Activated naive CD8-positive, alpha-beta T cell treated with anti-CD3 and anti-CD28 coated beads, Interleukin-2, amount 10 ng/mL, durations not matched to agents 7 days and 5 days (primary cell): ENCODE measurements at places on chromosomes 6 and 20.

GRCh38 chr6:117558818-117559217 is 43.5 kb downstream of the GOPC start:
- no peak for DNase-seq

DNA sequence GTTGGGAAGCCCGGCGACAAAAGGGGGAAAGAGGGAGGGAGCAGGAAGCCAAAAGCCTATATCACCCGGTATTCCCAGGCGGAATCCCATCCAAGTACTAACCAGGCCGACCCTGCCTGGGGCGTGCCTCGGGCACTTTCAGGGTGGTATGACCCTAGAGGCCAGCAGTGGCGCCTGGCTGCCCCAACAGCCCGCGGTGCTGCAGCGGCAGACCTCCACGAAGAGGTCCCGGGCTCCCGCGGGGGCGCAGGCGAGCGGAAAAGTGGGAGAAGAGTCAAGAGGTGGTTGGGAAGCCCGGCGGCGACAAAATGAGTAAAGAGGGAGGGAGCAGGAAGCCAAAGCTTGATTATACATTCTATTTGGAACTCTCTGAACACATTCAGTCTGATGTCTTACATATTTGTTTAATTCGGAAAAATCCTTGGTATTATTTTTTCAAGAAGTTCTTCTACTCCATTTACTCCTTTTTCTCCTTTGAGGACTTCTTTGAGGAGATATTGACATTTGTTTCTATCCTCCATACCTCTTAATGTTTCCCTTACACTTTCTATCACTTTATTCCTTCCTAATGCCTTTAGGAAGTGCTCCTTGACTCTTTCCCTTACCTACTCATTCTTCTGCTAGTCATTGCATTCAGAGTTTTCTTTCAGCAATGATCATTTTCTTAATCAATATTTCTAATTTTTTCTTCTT is 11.5 kb downstream of the TREML4 start:
- no peak for DNase-seq

DNA sequence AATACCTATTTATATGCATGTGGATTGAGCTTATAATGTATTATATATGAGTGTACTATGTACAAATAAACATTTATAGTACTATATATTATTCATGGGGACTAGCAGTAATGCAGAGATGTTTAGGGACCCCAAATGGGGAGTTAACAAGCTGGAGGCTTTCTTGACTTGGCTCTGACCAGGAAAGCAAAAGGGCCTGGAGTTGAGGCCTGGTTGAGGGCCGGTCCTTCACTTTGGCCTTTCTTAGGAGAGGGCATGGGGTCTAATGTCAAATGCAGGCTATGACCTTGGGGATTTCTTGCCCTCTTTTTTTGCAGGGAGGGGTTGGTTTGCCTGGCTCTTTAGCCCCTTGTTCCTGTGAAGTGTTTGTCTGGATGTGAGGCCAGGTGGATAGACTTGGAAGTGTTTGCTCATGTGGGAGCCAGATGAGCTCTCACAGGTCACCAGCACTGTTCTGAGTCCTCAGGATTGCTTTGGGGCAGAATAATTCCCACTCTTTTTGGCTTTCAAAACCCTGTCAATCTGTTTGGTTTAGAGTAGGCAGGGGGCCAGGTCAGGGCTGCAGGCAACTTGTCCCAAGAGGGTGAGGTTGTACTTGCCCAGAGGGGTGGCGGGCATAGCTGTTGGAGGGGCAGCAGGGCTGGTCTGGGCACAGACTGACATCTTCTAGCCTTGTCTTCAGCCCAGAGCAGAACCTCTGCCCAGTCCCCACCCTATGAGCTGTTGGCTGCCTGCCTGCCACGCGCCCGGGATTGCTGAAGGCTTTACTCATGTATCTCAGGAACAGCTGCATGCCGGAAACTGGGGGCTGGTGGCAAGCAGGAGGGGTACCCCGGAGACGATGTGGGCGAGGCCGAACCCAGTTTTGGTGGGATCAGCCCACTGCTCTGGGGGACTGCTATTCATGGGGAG is 14.6 kb downstream of the TJAP1 start:
- DNase-seq = no peak

DNA sequence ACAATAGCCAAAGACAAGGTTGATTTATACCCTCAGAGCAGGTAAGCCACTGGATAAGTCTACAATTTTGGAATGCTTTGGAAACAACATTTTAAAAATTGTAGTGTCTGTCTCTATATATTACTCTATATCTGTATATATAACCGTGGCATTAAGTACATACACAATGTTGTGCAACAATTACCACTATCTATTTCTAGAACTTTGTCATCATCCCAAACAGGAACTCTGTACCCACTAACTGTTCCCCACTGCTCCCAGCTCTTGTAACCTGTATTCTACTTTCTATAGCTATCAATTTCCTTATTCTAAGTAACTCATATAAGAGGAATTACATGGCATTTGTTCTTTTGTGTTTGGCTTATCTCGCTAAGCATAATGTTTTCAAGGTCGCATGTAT is 78.2 kb upstream of the ASCC3 start:
- DNase-seq = no peak

DNA sequence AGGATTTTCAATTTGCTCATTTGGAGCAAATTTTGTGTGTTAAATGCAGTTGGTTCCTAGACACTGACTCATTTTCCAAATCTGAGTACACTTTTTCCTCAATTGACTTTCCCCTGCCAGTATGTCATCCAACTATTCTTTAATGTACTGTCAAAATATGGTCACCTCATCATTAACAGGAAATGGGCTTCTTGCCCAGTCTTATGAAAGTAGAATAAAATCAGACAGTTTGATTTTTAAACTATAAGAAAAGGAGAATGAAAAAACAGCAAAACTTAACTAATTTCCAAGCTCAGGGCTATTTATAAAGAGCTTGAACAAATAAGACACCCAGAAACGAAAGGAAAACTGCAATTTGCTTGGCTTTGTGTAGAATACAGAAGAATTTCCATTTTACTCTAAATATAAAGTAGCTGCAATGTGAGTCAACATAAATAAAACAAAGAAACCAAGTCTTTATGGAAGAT is 43.7 kb upstream of the RAB23 start:
- DNase-seq = no peak

DNA sequence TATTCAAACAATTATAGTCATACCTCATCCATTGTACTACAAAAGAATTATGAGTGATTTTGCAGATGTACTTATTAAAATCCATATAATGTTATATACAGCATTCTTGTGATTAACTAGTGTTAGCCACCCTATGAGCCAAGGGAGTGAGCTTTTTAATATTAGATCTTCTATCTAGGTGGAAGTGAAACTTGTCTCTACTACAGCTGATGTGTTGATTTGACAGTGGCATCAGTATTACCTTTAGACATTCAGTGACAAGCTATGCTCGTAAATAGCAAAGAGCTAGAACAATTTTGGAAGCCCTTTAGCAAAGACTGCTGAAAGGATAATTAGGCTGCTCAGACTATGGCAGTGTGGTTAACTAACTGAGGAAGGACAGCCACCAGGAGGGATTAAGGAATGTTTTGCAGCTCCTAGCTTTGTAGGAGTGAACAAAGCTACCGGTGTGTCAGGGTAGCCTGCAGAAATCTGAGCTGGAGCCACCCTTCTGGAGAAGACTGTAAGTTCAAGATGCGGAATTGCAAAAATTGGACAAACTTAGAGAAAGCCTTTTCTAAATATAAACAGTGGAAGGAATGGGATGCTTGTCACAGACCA is 73.7 kb downstream of the AFG1L start:
- no peak for DNase-seq

DNA sequence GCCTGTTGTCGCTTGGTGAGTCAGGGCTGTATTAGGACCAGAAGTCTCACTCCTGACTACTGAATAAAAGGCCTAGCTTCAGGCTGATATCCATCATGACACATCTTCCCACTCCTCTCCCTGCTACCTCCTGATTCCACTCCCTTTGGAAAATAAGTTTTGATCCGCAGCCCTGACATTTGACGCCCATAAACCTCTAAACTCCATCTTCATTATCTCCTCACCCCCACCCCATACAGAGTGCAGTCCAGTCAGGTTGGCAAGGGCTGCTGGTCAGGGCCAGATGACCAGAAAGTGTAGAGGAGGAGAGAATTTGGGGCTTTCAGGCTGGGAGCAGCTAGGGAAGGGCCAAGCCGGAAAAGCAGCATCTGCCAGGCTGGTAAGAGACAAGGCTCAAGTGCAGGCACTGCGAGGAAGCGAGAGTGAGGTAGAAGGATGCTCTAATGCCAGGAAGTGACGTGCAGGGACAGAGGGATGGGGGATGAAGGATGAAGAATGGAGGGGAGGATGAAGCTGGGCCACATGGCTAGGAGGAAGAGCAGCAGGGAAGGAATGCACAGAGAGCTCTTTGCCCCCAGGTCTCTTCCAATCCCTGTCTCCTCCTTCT is 1.2 kb downstream of the GGT7 start:
- DNase-seq = no peak

DNA sequence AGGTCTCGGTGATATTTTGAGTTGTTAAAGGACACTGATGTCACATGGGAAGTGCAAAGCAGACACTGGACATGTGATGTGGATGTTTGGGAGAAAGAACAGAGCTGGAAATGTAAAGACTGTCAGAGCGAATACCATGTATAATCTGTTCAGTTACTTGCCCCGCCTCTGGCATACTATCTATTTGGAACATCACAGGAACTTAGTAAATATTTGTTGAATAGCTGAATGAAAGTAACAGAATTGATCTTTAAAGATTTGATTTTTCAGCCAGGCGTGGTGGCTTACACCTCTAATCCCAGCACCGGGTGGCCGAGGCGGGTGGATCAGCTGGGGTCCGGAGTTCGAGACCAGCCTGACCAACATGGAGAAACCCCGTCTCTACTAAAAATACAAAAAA is 13.8 kb upstream of the NHLRC1 start:
- DNase-seq = no peak

GRCh38 chr20:62609811-62610757 is 32.2 kb upstream of the SLCO4A1 start:
- no peak for DNase-seq

GRCh38 chr20:19253316-19253715 is 40.9 kb downstream of the SLC24A3 start:
- no peak for DNase-seq

DNA sequence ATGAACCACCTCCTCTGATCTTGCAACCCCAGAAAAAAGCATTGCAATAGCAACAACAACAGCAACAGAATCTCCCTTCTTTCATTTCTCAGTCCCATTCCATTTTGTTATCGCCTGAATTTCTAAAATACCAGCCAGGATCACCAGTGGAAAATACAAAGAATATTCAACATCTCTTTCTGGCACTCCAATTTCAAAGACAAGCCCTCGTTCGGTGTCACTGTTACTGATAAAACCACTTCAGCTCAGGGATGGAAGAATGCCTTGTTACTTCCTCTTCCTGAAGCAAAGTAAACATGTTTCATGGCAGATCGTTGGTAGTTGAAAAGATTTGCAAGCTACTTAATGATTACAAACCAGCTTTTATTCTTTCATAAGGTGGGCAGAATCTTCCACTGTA is 94.0 kb upstream of the SPTLC3 start:
- DNase-seq = no peak

DNA sequence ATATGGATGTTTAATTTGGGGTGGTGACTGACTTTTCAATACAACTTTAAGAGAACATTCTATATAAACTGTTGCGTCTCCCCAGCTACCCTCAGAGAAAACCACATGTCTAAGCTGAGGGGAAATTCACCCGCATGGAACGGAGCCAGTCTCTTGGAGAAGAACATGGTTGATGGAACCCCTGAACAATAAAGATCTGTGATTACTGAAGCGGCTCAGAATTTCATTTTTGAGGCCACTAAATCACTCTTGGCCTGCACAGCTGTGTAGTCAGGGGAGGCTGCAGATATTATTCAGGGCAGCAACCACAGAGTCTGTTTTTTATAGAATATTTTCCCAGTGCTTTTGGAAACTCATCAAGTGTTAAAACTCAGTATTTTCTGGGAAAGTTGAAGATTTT is 73.8 kb downstream of the EYA4 start:
- no peak for DNase-seq

DNA sequence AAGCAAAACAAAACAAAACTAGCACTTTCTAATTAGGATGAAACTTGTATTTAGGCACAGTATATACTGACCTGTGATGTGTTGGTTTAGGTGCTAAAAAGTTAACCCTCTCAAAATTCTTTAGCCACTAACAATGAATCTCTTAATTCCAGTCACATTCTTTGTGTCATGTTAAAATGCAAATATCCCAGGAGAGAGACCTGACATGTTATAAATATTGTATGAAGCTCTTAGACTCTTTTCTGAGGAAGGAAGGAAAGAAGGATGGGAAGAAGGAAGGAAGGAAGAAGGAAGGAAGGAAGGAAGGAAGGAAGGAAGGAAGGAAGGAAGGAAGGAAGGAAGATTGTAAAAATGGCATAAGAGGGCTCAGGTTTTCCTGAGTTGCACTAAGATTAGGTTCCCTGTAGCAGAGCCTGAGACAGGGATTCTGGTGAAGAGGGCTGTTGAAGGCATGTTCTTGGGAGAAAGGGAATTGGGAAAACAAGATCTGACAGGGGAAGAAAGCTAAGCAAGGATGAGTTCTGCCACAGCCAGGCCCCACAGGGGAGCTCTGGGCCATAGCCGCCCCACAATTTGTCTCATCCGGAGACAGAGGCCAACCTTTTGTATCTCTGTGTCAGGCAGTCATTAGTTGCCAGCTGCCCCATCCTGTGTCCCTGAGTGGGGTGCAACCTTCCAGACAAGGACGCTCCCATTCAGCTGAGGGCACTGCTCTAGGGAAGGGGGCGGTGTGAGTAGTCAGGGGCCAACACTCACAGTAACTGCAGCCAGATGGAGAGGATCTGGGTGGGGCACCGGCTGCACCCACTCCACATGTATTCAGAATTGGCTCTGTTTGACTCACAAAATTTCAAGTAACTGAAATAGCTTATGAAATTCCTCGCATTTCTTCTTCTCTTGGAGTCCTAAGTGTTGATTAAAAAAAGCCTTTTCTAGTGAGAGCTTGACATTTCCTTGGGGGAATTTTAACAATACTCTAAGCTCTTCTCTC is 189.3 kb upstream of the ARG1 start:
- no peak for DNase-seq

GRCh38 chr6:42511803-42512422 is 51.9 kb upstream of the UBR2 start:
- DNase-seq = no peak

DNA sequence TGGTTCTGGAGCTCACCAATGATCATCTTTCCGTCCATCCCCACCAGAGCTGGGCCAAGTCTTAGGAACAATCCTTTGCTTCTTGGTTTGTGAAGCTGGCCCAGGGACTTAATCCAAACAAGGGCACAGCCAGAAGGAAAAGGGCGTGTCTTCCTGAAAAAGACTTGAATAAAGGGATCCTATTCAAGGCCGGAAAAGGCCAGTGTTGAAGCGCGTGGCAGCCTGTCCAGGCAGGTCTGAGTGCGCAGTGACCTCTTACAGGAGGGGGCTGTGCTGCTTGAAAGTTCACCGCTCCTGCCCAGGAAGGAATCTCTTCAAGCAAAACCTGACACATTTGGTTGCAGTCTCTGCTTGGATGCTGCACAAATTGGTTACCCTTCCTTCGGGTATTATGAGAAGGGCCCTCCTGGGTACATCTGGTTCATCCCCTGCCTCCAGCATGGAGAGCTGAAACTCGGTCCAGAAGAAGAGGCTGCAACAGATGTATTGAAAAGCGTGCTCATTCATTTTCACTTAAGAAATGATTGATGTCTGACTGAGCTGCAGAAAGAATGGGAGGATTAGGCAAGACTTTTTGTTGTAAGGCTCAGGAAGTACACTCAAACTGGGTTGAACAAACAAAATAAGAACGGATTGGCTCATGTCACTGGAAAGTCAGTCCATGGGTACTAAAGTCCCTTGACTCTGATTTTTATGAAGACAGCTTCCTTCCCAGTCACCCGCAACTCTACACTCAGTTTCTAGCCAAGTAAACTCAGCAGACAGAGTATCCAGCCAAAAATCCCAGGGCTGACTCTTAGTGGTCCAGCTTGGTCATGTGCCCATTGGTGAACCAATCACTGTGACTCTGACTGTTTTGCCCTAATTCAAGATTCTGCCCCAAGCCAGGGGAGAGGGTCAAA is 136.3 kb downstream of the TFAP2C start:
- DNase-seq = no peak
